Activated gamma-delta T cell (primary cell): ENCODE measurements at places on chromosomes 12 and 14.

DNA sequence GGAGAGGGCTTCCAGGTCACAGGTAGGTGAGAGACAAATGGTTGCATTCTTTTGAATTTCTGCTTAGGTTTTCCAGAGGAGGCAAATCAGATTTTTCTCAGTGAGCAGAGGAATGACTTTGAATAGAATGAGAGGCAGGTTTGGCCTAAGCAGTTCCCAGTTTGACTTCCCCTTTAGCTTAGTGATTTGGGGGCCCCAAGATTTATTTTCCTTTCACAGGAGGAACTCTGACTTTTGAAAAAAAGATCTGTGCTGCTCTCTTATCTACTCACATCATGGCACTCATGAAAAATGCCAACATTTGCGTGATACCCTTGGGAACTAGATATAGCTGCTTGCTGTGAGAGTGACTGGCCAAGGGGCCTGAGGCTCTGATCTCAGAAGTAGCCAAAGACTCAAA lies 58.0 kb upstream of the EVL start:
- DNase-seq, result no peak

DNA sequence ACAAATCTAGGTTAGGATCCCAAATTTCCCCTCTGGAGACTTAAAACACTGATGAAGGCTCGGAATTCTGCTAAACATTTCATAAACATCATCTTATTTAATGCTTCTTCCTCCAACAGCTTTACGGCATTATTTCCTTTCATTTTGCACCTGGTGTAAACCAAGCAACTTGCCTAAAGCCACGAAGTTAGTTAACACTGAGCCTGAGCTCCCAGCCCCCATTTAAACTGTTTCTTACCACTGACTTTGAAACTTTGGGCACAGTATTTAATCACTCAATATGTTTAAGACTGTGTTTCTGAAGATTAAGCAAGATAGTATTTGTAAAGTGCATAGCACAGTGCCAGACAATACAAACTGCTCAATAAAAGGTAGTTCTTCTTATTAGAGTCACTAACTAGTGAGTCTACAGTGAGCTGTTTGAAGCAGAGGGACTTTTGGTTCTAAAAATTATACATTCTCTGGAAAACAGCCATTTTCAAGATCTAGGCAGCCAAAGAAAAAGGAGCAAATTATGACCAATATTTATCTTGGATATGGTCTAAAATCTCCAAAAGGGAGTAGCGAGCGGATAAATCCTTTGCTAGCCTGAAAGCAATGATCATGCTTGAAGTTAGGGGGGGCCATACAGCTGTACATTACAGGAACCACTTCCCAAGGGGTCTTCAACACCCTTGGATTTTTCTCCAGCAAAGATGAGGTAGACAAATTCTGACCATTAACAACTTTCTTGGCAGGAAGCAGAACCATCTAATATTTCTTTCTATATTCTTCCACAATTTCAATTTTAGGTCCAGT lies 4.0 kb downstream of the EGLN3 start:
- no peak for DNase-seq

DNA sequence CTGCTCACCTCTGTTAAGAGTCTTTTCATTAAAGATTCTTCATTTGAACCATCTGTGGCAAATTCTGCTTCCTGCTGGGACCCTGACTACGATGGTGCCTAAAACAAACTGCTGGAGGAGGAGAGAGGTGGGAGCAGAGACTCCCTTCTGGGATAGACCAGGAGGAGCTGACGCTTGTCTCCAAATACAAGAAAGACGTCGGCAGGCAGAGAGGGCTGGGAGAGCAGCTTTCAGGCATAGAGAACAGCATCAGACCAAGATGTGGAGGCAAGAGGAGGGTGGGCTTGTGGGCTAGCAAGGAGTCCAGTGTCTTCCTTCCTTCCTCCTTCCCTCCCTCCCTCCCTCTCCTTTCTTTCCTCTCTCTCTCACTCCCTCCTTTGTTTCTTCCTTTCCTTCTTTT lies 358.6 kb downstream of the VRK1 start:
- DNase-seq, result no peak

GRCh38 chr12:57888409-57889157 lies 42.1 kb upstream of the CTDSP2 start:
- DNase-seq, result no peak

DNA sequence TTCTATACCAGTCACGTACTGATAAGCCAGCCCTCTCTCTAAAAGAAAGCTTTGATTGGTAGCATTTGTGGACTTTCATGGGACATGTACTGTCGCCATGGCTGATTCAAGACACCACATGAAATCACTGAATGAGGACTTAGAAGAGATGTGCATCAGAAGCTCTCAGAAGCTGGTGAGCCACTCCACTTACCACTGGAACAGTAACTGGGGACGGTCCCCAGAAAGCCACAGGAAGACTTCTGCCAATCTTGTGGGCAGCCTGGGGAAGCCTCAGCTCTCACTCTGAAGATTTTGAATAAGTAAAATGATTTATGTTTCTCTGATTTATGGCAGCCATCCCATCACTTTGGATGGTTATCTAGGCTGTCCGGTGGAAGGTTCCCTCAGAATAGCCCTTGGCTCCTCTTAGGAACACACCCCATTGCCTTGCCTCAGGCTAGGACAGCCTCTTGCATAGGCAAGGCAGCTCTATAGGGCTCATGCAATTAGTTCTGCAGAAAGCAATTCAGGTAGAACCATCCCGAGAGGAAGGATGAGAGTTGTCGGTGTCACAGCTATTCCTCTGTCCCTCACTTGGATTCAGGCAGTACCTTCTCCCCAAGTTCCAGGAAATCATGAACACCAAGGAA lies 9.8 kb downstream of the DHRS1 start:
- no peak for DNase-seq
